ENCODE measurements at places on chromosomes 16 and 17.

DNA sequence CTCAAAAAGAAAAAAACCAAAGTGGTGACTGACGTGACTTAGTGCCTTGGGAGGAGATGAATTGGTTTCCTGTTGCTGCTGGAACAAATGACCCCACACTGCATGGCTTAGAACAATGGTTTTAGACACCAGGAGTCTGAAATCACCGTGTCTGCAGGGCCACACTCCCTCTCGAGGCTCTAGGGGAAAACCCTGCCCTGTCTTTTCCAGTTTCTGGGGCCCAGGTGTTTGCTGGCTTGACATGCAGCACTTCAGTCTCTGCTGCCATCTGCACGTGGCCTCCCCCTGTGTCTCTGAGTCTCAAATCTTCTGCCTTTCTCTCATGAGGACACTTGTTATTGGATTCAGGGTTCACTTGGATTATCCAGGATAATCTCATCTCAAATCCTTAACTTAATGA lies 323.8 kb upstream of the TNRC6C start:
- DNase-seq: no peak

GRCh38 chr17:29115961-29116803 lies 64.0 kb downstream of the MYO18A start:
- DNase-seq: no peak

- no peak for DNase-seq
Measured at GRCh38 chr17:79001190-79002020, 8.2 kb downstream of the CANT1 start.

DNA sequence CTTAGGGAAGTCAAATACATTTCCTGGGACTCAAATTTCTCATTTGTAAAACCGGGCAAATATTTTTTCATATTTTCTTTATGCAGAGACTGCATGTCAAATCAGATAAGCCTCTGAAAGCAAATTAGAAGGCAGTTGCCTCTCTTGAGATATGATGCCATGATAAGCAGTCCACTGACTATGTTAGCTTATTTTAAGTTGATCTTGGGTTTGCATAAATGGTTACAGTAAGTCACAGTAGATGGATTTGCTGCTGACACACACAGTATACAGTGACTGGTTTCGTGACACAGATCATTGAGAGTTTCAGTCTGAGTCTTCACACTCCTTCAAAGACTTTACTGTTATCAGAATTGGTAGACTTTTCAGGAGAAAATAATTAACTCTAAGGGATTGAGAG lies 927.6 kb upstream of the CDH8 start:
- DNase-seq: no peak

- DNase-seq: no peak
Measured at GRCh38 chr17:13843862-13844635, 225.3 kb upstream of the COX10 start.

DNA sequence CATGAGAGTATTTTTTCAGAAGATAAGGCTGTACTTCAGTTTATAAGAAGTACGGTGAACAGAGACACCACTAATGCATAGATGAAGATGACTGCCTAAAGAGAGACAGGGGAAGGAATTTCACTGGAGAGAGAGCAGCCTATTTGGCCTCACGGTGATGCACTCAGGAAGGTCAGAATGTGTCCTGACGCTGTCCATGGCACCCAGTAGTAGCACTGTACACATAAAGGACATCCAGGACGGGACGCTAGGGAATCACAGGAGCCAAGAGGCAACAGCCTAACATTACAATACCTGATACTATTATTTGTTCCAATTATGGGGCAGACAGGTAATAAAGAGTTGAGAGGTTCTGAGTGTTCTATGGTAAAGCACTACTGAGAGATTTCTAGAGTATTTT lies 24.9 kb upstream of the LRRC37A start:
- no peak for DNase-seq

GRCh38 chr16:87780385-87780989 lies 14.7 kb upstream of the KLHDC4 start:
- DNase-seq: no peak

DNA sequence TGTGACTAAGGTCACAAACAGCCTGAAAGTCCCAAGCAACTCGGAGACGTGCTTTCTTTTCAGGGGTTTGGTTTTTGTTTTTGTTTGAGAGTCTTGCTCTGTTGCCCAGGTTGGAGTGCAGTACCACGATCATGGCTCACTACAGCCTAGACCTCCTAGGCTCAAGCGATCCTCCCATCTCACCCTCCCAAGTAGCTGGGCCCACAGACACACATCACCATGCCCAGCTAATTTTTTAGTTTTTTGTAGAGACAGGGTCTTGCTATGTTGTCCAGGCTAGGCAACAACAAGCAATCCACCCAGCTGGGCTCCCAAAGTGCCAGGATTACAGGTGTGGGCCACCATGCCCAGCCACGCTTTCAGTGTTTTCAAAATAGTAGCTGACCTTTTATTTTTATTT lies 19.8 kb upstream of the GGA2 start:
- no peak for DNase-seq

DNA sequence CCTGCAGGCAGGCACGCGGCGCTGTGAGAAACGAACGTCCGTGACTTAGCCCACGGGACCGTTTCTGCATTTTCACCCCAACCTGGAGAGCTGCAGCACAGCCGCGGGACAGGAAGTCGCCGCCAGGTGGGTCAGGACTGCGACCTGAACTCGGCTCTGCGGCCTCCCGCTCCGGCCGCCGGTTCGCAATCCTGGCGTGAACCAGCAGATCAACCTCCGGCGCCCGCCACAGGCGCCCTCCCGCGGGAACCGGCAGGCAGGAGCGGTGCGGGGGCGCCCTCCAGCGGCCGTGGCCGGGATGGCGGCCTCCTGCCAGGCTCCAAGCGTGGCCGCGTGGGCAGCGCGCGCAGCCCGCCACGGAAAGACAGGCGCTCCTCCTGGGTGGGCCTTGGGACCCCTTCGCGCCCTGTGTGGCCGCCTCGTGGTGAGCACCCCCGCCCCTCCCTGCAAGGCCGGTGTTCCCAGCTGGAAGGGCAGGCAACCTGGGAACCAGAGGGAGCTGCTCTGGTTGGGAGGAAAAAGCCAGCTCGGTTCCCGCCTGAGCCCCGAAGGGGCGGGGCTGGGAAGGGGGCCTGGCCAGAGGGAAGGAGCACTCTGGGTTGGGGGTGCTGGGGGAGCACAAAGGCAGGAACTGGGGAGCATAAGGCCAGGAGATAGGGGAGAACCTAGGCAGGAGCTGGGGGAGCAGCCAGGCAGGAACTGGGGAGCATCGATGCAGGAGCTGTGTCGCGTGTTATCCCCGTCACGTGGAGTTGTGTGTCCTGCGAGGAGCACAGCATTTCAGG lies 28.2 kb downstream of the ACTG1 start:
- DNase-seq: peak; percentile 69

GRCh38 chr17:70114405-70114804 lies 39.4 kb downstream of the KCNJ16 start:
- DNase-seq: no peak

DNA sequence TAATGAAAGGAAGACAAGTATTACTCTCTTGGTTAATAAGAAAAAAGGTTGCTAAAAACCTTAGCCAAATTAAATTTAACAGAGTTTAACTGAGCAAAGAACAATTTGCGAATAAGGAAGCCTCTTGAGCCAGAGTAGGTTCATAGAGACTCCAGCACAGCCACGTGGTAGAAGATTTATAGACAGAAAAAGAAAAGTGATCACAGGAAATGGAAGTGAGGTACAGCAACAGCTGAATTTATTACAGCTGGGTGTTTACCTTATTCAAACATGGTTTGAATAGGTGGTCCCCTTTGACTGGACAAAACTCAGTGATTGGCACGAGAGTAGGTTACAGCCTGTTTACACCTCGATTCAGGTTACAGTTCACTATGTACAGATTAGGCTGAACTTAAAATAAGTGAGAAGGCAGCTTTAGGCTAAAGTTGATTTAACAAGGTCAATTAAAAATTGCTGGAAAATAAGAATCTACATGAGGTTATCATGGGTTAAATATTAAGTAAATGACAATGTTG lies 3.3 kb upstream of the CCL15 start:
- DNase-seq: no peak

DNA sequence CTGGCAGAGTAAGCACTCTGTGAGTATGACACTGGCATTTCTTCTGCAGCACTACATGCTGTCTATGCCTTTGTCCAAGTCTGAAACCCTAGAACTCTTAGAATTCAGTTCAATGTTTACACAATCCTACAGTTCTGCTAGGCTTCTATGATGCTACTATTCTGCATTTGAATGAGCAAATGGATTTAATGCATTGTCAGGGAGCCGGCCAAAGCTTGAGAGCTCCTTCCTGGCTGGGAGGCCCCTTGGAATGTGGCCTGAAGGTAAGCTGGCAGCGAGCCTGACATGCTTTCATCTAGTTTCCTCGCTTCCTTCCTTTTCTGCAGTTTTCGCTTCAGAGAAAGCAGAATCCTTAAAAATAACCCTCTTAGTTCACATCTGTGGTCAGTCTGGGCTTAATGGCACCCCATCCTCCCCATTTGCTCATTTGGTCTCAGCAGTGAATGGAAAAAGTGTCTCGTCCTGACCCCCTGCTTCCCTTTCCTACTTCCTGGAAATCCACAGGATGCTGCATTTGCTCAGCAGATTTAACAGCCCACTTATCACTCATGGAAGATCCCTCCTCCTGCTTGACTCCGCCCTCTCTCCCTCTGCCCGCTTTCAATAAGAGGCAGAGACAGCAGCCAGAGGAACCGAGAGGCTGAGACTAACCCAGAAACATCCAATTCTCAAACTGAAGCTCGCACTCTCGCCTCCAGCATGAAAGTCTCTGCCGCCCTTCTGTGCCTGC lies at the start of gene CCL2:
CCL2 (plus strand) TSS at position 635 of the 730 bp plus-strand sequence; CDS start at position 700, 65 bp downstream.
- no peak for DNase-seq

DNA sequence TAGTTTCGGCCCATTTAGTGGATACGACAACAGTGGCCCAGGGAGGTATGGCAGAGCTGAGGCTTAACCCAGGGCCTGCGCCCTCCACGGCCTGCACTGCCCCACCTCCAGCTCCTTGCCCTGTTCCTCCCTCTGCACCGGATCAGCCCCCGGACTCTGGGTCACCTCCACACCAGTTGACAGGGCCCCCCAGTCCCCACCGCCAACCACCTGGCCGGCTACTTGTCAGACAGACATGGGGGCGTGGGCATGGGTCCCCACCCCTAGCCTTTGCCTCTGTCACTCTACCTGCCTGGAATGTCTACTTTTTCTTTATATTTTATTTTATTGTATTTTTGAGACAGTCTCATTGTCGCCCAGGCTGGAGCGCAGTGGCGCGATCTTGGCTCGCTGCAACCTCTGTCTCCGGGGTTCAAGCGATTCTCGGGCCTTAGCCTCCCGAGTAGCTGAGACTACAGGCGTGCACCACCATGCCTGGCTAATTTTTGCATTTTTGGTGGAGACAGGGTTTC lies 3.0 kb upstream of the ACTG1 start:
- DNase-seq: no peak

GRCh38 chr17:50325906-50326305 lies 20.0 kb upstream of the XYLT2 start:
- no peak for DNase-seq

- DNase-seq: no peak
Measured at GRCh38 chr17:7019367-7019766, 3.5 kb upstream of the BCL6B start.

GRCh38 chr17:83187782-83188311 lies 108.4 kb downstream of the METRNL start:
- no peak for DNase-seq

DNA sequence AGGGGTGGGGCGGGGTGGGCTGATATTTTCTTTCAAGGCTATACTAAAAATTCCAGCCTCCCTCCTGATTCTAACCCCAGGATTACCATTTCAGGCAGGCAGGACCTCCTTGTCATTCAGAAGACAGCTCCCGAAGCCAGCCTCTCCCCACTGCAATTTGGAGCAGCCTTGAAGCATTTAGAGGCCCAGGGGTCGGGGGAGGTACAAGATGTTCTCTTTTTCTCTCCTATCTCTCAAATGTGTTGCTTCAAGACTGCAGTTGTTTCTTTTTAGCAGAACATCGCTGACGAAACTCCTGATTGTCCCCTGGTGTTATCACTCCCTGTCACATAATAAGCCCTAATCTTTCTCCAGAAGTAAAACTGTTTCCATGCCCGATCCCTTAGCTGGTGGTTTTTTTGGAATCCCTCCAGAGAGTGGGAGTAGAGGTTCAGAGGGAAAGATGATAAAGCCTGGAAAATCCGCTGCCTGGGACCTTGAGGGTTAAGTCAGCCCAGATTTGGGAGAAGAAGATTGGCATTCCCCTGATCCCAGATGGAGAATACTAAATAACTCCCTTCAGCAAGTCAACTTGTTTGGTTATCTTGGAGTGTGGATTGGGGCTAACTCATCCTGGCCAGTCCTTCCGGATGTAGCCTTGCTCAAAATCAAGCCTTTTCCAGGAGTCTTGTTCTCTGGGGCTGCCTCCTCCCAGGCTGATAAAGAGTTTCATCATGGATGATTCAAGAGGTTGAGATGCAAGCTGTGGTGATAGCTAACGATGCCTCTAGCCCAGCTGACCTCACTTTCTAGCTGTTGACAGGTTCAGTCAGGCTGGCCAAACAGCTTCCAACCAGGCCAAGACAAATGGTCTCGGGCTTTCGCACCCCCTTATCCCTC lies 71.3 kb downstream of the SOX9 start:
- no peak for DNase-seq

GRCh38 chr17:81422776-81423697 lies 27.8 kb downstream of the BAHCC1 start:
- DNase-seq: no peak

DNA sequence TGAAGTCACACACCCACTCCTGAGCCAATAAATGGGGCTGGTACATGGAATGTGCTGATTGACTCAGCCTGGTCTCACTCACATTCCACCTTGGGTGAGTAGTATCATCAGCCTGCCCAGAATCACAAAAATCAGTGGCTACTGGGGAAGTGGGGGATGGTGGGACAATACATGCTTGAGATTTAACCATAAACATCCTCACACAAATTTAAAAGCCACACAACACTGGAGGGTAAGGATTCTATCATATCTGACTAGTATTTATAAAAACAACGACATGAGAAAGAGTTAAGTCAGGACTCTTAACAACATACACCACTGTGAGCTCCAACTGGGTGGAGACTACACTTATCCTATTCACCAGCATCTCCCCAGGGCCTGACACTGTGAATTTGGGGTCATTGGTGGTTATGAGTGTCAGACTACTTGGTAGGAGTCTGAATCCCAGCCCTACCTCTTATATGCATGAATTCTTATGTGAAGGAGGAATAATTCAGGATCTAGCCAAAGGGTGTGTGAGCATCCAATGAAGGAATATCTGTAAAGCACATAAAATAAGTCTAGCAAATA lies 26.0 kb upstream of the IRX6 start:
- no peak for DNase-seq

DNA sequence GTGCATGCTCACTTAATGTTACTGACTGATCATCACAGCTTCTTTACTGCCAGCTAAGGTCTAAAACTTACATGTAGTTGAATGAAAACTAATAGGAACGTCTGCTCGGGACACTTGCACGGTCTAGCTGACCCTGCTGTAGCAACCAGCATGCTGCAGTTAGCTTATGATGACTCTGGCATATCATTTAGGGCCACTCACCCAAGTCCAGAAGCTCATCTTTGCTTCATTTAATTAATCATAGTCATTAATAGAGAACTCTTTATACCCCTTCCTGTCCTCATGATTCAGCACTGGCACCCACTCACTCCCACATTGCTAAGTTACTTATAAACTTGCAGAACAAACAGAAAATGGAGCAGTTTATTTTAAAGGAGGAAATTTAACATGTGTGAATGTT lies 136.3 kb downstream of the NLK start:
- DNase-seq: no peak
